Trophoblast cell (in vitro differentiated cells and primary cell): ENCODE measurements at places on chromosomes 12 and 14.

DNA sequence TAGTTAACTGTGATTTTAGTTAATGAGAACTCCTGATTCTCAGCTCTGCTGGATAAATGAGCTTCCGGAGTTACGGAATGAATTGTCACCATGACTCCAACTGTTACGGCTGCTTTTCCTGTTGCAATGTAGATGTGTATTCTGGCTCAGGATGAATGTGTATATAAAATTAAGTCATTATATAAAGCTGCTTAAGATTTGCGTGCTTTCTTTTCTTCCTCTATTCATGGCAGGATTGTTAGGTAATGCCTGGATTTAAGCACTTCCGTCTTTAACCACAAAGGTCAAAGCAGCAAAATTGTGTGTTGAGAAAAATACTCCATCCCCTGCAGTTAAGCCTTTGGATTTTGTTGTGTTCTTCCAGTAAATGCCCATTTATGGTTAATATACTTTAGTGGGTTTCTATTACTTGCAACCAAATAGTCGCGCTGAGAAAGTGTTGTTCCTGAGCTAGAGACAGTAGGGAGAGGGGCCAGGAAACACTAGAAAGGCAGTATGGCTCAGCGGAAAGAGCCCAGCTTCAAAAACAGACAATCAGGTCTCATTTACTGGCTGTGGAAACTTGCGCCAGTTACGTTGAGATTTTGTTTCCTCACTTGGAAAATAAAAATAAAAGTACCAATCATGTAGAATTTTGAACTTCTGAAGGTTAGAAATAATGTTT lies 9.4 kb upstream of the CCDC175 start:
- peak; percentile 5 for DNase-seq
- H3K4me3 ChIP-seq = no peak overlapping the region
- no peaks in the 10 kb centered on the region for H3K27me3 ChIP-seq
- no peaks in the 10 kb centered on the region for H3K36me3 ChIP-seq
- H3K4me1 ChIP-seq = no peaks in the 10 kb centered on the region

DNA sequence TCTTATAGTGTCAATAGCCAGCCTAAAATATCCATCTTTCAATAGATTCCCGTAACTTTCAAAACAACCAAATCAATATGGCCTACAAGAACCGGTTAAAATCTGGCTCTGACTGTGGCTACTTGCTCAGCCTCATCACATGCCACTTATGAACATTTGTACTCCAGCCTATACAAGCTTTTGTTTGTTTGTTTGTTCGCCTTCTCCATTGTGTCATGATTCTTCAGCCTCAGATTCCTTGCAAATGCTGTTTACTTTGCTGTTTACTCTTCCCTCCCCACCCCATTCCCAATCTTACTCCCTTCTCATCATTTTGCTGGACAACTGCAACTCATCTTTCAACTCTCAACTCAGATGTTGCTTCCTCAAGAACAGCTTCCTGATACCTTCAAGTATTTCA lies 161.2 kb downstream of the CAPZA3 start:
- H3K27me3 ChIP-seq = no peaks in the 10 kb centered on the region
- no peaks in the 10 kb centered on the region for H3K36me3 ChIP-seq
- DNase-seq = no peak
- no peak overlapping the region for H3K4me3 ChIP-seq

- no peaks in the 10 kb centered on the region for H3K4me1 ChIP-seq
- no peak for DNase-seq
- no peak overlapping the region for H3K4me3 ChIP-seq
- no peaks in the 10 kb centered on the region for H3K27me3 ChIP-seq
- peaks cover 8% of the 10 kb centered on the region for H3K36me3 ChIP-seq
- H3K27ac ChIP-seq = no peak overlapping the region
These were observed 26.3 kb downstream of the LDHB start for GRCh38 chr12:21631367-21631766.

DNA sequence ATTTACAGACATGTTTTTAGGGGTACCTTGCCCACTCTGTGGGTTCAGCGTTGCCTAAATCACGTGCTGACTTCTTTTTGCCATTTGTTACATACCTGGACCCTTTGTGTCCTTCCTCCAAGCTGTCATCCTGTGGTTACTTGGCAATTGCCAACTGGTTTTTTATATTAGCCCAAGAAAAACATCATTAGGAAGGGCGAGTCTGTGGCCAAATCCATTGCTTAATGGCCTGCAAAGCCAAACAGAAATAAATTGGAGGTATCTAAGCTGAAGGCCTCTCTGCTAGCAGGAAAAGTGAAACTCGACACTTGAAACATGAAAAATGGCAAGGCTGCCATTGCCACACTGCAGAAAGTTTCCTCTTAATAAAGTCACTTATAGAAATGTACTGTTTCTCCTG lies 190.4 kb downstream of the NUAK1 start:
- H3K4me3 ChIP-seq = no peak overlapping the region
- no peaks in the 10 kb centered on the region for H3K4me1 ChIP-seq
- no peak overlapping the region for H3K27ac ChIP-seq

- peak overlapping the region; percentile 68 for H3K27ac ChIP-seq
- no peaks in the 10 kb centered on the region for H3K27me3 ChIP-seq
- peaks cover 5% of the 10 kb centered on the region for H3K4me1 ChIP-seq
- peaks cover 12% of the 10 kb centered on the region for H3K36me3 ChIP-seq
- no peak overlapping the region for H3K4me3 ChIP-seq
- DNase-seq = peak; percentile 10
These were observed 144.2 kb downstream of the PLEKHA5 start for GRCh38 chr12:19273482-19274330.

DNA sequence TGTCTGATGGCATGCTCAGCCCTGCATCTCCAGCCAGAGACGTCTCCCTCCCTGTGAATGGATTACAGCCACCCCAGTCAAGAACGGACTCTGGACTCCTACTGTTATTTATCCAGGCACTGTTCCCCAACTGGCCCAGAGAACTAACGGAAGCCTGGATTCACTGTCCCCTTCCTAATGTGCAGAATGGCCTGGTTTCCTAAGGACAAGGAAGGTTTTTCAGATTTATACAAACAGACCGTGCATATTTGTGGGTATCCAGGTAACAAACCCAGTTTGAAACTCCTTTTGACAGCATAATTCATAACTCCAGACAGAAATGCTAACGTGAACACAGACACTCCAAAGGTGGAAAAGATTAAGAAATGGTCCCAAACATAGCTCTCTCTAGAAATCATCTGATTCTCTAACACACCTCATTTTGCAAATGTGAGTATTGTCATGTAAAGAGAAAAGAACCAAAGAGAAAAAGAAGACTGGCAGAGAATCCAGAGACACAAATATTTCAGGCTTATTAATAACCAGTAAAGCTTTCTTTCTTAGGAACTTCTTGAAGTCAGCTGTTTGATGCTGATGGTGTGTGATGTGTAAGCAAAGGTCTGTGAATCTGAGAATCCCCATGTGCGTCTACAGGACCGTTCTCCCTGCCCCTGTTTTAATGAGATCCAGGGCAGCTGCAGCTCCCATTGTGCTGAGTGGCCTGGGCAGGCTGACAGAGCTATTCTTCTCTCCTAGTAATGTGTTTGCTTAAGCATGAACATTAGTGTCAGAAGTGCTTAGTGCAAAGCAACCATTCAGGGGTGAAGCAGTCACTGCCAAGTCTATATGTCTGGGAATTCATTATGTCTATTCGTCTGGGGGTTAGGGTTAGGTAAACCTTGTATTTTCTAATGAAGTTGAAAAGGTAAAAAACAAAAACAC lies 86.8 kb upstream of the HIF1A start:
- peaks cover 33% of the 10 kb centered on the region for H3K4me1 ChIP-seq
- no peaks in the 10 kb centered on the region for H3K27me3 ChIP-seq
- no peak for DNase-seq

DNA sequence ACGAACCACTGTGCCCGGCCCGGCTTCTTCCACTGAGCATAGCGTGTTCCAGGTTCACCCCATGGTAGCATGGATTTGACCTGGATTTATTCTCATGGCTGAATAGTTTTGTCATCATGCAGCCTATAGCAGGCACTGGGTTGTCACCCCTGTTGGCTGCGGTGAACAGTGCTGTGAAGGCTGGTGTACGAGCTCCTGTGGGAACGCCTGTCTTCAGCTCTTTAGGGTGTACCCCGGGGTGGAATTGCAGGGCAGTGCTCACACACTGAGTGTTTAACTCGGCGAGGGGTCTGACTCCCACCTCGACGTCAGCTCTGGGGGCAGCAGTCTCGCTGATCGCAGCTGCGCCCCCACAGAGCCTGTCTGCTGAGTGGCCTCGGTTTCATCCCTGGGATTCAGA lies 15.3 kb downstream of the MMP17 start:
- H3K27me3 ChIP-seq = no peaks in the 10 kb centered on the region
- no peak for DNase-seq
- H3K4me3 ChIP-seq = no peak overlapping the region
- H3K36me3 ChIP-seq = peaks cover 4% of the 10 kb centered on the region
- no peak overlapping the region for H3K27ac ChIP-seq

- DNase-seq = no peak
- no peak overlapping the region for H3K4me3 ChIP-seq
- H3K27me3 ChIP-seq = no peaks in the 10 kb centered on the region
- H3K27ac ChIP-seq = no peak overlapping the region
- H3K4me1 ChIP-seq = no peaks in the 10 kb centered on the region
These were observed 23.8 kb upstream of the PCNX4 start for GRCh38 chr14:60067882-60068281.

- peak; percentile 95 for DNase-seq
- peak overlapping the region; percentile 39 for H3K27ac ChIP-seq
- H3K27me3 ChIP-seq = no peaks in the 10 kb centered on the region
- no peak overlapping the region for H3K4me3 ChIP-seq
These were observed 47.4 kb downstream of the CALM1 start for GRCh38 chr14:90444077-90444696.

GRCh38 chr14:34642595-34642994 lies 12.6 kb upstream of the SNX6 start:
- no peak overlapping the region for H3K27ac ChIP-seq
- DNase-seq = no peak
- no peaks in the 10 kb centered on the region for H3K27me3 ChIP-seq
- H3K4me3 ChIP-seq = no peak overlapping the region

DNA sequence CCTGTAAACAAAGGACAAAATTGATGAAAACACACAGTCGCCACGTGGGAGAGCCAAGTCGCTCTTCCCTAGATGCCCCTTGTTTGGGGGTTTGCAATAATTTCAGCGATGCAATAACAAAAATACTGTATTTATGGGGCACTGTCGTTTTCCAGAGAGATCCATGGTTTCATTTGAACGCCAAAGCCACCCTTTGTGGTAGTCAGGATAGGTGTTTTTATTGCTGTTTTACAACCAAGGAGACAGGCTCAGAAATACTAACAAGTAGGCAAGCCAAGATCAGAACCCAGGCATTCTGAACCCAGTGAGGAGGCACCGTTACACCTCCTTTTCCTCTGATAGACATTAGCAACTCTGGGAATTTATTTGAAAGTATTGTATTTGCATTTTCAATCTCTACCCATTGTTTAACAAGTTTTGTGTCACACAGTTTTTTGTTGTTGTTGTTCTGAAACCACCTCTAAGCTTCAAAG lies 831 bp upstream of the BTBD7 start:
- H3K4me1 ChIP-seq = no peaks in the 10 kb centered on the region
- H3K27ac ChIP-seq = peak overlapping the region; percentile 48
- peak overlapping the region; percentile 82 for H3K4me3 ChIP-seq
- no peaks in the 10 kb centered on the region for H3K27me3 ChIP-seq

- H3K4me1 ChIP-seq = peaks cover 22% of the 10 kb centered on the region
- no peaks in the 10 kb centered on the region for H3K27me3 ChIP-seq
- no peak overlapping the region for H3K4me3 ChIP-seq
- H3K27ac ChIP-seq = no peak overlapping the region
These were observed 6.6 kb upstream of the IKZF4 start for GRCh38 chr12:56014205-56014604.

DNA sequence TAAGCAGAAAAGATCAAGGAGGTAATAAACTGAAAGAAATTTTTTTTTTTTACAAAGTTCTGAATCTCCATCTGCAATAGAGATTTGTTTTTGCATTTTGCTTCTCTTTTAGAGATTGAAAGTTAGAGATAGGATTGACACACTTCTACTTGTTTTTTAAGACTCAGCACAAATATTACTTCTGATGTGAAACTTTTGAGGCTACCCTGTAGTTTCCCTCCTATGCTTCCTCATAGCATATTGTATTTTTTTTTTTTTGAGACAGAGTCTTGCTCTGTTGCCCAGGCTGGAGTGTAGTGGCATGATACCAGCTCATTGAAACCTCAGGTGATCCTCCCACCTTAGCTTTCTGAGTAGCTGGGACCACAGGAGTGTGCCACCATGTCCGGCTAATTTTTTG lies 32.1 kb upstream of the SGPP1 start:
- no peaks in the 10 kb centered on the region for H3K36me3 ChIP-seq
- no peak overlapping the region for H3K27ac ChIP-seq
- H3K27me3 ChIP-seq = no peaks in the 10 kb centered on the region
- no peak for DNase-seq
- peaks cover 11% of the 10 kb centered on the region for H3K4me1 ChIP-seq

- no peaks in the 10 kb centered on the region for H3K36me3 ChIP-seq
- no peak for DNase-seq
- no peaks in the 10 kb centered on the region for H3K4me1 ChIP-seq
- no peak overlapping the region for H3K27ac ChIP-seq
These were observed 110.8 kb downstream of the KCNH5 start for GRCh38 chr14:62934439-62934838.

DNA sequence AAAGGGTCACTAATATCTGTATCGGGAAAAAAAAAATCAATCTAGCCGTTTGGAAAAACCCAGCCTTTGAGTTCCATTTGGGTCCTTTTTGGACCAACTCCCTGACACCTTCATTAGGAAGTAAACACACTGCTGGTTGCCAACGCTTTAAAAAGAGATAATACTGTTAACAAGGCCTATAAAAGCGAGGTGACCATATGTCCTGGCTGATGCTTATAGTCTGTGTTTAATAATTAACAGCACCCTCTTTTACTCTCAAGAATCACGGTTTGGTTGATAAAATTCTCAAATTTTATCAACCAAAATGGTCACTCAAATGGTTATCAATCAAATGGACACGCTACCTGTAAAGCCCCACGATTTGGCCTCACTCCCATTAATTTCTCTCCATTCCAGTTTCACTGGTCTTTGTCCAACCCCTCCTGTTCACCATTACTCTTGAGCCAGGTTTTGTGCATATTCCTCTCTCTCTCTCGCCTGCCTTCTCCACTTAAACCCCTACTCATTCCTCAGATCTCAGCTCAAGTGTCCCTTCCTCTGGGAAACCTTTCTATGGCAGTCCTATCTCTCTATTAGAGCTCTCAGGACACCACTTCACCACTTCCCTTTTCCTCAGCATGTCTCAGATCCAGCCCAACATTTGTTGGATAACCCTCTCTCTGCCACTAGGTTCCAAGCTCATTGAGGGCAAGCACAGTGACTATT lies 9.5 kb downstream of the BTG1 start:
- no peak overlapping the region for H3K4me3 ChIP-seq
- H3K36me3 ChIP-seq = no peaks in the 10 kb centered on the region
- no peaks in the 10 kb centered on the region for H3K27me3 ChIP-seq

- no peaks in the 10 kb centered on the region for H3K36me3 ChIP-seq
- no peaks in the 10 kb centered on the region for H3K27me3 ChIP-seq
- no peaks in the 10 kb centered on the region for H3K4me1 ChIP-seq
These were observed 90.2 kb downstream of the FUT8 start for GRCh38 chr14:65502676-65503124.

- DNase-seq = peak; percentile 93
- H3K4me3 ChIP-seq = no peak overlapping the region
- no peaks in the 10 kb centered on the region for H3K36me3 ChIP-seq
- H3K27ac ChIP-seq = no peak overlapping the region
These were observed 48.0 kb downstream of the SLC17A8 start for GRCh38 chr12:100404769-100405407.
